ENCODE measurements at places on chromosomes 5 and 9.

GRCh38 chr9:16526380-16526779 is 344.1 kb downstream of the BNC2 start:
- DNase-seq: no peak

GRCh38 chr9:123763910-123764588 is 165.9 kb downstream of the DENND1A start:
- no peak for DNase-seq

DNA sequence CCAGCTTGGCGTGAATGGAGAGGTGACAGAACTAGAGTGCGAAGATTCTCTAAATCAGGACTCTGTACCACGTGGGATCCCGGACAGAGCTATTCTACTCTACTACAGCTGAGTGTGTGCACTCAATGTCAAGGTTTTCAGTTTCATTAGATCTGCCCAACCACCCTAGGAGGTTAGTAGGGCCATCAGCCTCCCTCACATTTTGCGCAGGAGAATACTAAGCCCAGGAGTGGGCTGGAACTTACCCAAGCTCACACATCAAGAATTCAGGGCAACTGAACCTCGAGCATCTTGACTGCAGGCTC is 68.3 kb upstream of the TBC1D2 start:
- DNase-seq: no peak

DNA sequence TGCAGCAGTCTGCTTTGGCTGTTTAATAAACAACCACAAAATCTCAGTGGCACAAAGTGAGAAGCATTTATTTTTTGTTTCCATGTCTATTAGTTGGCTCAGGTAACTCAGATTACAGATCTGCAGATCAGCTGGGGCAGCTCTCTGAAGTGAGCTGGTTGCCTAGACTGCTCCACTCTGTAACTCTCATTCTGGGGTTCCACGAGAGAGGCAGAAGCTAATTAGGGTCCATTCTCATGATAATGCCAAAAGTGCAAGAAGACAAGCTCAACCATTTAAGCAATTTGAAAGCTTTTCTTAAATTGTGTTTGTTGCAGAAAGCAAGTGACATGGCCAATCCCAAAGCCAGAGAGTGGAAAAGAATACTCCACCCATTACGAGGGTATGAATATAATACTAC is 13.2 kb downstream of the MEIKIN start:
- DNase-seq: no peak

- DNase-seq: no peak
Observed at GRCh38 chr5:83177803-83178202, 100.5 kb downstream of the XRCC4 start.

DNA sequence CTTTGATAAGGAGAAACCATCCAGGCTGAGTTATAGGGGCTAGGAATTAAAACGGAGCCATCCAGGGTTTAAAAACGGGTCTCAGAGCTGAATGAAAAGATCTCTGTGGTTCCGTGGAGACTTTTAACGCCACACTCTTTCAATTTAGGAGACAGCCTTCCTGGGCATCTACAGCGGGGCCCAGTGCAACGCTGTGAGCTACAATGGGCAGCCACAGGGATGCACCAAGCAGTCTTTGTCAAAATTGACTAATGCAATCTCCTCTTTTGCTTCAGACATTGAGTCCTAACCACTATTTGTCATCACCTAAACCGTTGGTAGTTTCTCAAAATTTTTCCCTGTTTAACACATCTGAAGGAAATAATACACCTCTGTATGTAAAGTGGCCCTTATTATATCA is 96.6 kb upstream of the ABCA1 start:
- no peak for DNase-seq

GRCh38 chr9:137812356-137813023 is 65.1 kb upstream of the CACNA1B start:
- no peak for DNase-seq

DNA sequence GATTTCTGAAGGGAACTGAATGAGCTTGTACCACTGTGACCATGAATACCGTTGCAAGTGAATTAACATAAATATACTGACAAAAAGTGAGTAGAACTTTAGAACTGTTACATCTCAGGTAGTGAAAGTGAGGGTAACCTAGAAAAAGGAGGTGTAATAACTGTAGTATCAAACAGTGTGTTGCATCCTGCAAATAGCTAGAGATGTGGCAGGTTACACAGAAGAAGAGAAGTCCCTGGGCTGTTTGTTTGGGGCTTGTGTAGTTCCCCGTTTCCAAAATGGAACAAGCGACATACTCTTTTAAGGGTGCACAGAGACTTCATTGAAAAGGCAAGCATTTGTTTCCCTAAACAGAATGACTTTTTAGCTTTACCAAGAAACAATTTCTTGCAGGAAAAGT is 214.8 kb downstream of the NR3C1 start:
- DNase-seq: no peak

- DNase-seq: no peak
Observed at GRCh38 chr9:97500263-97500662, 1.2 kb upstream of the TMOD1 start.

DNA sequence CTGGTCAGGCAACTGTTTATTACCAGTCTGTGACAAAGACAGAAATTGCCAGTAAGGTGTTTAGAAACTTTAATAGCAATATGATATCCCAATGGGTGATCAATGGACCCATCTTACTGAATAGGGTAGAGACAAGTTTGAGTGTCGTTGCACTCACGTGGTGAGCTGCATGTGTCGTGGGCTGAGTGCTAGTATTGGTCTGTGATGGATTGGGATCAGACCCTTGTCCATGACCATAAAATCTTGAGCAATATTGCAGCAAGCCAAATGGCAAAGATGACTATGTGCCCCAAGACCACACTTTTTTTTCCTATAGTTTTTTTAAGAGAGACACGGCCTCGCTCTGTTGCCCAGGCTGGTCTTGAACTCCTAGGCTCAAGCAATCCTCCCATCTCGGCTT is 114.5 kb downstream of the PALM2AKAP2 start:
- DNase-seq: no peak

DNA sequence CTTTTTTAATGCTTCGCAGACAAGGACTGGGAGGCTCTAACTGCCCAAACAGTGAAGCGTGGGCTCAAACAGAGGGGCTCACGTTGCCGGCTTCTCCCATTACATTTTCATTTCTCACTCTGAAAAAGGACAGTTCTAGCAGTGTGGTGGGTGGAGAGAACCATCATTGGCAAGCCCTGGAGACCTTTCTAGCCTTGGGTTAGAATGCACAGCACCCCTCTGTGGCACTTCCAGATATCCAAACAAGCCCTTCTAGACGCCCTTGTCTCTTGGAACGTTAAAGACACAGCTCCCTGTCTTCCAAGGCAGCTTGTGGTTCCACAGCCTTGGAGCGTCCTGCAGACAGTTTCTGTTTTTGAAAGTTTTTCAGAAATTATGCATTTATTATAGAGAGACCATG is 52.1 kb downstream of the MVB12B start:
- DNase-seq: no peak

- DNase-seq: no peak
Observed at GRCh38 chr5:170289121-170289520, 8.5 kb downstream of the LCP2 start.

DNA sequence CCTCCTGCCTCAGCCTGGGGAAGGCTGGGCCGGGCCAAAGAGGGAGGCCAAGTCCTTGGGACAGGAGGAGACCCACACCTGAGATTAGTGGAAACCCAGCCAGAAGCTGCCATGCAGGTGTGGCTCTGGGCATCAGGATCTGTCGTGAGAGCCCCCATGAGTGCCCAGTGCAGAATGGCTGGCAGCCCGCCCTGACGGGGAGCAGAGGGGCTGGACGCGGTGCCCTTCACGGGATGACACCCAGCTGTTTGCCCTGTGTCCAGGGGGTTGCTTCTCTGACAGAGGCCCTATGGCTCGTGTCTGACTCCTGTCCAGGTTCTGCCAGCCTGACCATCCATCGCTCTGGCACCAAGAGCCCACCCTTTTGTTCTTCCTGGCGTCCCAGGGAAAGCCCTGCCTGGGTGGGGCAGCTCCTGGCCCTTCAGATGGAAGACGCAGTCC is 8.5 kb downstream of the DIPK1B start:
- no peak for DNase-seq

DNA sequence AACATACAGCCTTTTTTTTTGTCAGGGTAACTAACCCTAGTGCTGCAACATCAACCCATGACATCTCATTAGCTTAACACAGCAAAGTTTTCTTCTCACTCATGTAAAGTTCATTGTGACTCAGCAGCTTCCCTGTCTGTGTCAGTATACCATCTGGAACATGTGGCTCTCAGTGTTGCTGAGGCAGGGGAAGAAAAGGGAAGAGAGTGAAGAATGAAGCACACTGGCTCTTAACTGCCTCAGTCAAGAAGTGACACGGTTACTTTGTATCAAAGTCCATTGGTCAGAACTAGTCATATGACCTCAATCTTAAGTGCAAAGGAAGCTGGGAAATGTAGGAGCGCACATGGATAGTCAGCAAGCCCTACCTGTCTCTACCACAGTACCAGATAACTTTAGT is 185.0 kb upstream of the ELL2 start:
- peak; percentile 30 for DNase-seq

- DNase-seq: no peak
Observed at GRCh38 chr5:333945-334344, 12.4 kb downstream of the AHRR start.

GRCh38 chr9:127697575-127697974 is 9.2 kb upstream of the CFAP157 start:
- DNase-seq: no peak

- DNase-seq: no peak
Observed at GRCh38 chr5:173831196-173831914, 56.8 kb upstream of the CPEB4 start.

- no peak for DNase-seq
Observed at GRCh38 chr5:79173626-79174025, 62.0 kb downstream of the BHMT start.

GRCh38 chr9:26357803-26358344 is 534.7 kb downstream of the CAAP1 start:
- DNase-seq: no peak

GRCh38 chr5:168537176-168537575 is 8.1 kb downstream of the FBLL1 start:
- DNase-seq: no peak

DNA sequence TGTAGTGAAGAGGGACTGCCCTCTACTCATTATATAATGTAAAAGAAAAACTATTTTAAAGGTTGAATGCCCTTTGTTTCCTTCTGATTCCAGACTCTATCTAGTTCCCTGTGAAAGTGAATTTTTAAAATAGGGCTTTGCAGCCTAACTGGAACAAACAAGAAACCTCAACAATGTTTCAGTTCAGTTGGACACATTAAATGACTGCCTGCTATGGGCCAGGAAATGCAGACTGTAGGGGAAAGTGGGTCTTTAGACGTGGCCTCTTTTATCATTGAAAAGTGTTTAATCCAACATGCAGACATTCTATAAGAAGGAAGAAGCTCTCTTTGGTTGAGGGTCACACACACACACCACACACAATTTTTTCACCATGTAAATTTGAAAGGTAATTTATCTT is 289.1 kb downstream of the ICE1 start:
- DNase-seq: no peak

- DNase-seq: no peak
Observed at GRCh38 chr5:68612972-68613371, 397.4 kb downstream of the PIK3R1 start.

DNA sequence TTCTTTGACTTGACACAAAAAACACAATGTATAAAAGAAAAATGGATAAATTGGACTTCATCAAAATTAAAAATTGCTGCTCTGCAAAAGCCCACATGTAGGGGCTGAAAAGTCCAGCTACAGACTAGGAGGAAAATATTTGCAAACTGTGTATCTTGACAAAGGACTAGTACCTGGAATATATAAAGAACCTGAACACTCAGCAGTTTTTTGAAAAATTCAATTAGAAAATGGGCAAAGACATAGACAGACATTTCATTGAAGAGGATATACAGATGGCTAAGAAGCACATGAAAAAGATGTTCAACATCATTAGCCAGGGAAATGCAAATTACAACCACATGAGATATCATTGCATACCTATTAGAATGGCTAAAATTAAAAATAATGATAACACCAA is 18.5 kb upstream of the TAL2 start:
- DNase-seq: no peak

DNA sequence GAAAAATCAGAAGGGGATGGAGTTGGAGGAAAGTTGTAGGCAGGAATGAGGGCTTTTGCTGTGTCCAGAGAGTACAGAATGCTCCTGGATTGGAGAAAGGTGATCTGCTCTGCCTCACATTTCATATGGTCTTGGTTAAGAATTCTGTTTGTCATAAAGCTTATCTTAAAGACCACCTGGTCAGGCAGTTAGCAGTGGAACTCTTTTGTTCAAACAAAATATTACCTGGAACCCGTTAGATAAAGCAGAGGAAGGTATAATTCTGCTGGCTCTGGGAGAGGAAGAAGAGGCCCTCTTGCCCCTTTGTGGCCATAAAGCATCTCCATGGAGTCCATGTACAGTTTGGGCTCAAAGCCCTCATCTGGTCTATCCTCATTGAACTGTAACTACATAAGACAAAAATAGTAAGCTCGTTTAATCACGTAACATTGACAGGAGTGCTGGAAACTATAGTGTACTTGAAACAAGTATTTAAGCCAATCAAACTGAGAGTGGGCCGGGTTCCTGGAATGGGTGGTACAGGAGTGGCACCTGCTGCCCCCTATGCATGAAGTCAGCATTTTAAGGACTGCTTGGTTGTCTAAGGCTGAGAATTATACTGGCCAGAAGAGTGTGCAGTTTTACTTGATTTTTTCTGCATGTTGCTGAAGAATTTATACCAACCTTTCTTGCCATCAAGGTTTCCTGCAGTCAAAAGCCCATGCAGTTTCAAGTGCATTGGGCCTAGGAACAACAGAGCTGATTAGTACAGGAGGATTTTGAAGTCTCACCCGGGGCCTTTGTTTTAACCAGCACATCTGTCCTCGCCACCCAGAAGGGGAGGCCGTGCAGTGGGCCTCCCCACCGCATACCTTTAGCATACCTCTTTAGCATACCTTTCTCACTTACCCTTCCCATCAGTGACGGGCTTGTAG is 39.9 kb downstream of the STXBP1 start:
- no peak for DNase-seq

GRCh38 chr9:37042421-37042820 is 8.4 kb upstream of the PAX5 start:
- DNase-seq: no peak

DNA sequence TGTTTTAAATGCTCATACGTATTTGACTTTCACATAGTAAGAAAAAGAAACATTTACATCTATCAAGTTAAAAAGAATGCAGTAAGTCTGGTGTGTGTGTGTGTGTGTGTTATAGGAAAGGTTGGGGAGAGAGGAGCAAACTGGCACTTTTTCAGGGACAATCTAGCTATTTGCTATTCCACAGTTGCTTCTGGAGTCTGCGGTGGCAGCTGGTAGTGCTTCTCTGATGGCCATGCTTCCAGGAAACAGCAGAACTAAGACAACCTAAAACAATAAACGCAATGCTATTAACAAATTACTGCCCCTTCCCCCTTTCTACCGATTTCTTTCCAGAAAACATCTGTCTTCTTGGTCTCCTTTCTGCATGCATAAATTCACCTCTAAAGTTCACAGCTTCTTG is 70.0 kb upstream of the CDH10 start:
- no peak for DNase-seq
